ENCODE measurements at places on chromosomes 3 and 15.

GRCh38 chr3:2635511-2635910, 474.7 kb downstream of the IL5RA start:
- DNase-seq, result no peak

DNA sequence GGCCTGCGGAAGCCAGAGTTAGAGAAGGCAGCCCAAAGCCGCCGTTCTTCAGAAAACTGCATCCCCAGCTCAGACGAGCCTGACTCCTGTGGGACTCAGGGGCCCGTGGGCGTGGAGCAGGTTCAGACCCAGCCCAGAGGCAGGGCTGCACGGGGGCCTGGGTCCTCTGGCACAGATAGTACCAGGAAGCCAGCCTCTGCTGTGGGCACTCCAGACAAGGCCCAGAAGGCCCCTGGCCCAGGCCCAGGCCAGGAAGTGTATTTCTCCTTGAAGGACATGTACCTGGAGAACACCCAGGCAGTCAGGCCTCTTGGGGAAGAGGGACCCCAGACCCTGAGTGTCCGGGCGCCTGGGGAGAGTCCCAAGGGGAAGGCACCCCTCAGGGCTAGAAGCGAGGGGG, 23.1 kb downstream of the ALPK3 start:
- DNase-seq, result no peak

DNA sequence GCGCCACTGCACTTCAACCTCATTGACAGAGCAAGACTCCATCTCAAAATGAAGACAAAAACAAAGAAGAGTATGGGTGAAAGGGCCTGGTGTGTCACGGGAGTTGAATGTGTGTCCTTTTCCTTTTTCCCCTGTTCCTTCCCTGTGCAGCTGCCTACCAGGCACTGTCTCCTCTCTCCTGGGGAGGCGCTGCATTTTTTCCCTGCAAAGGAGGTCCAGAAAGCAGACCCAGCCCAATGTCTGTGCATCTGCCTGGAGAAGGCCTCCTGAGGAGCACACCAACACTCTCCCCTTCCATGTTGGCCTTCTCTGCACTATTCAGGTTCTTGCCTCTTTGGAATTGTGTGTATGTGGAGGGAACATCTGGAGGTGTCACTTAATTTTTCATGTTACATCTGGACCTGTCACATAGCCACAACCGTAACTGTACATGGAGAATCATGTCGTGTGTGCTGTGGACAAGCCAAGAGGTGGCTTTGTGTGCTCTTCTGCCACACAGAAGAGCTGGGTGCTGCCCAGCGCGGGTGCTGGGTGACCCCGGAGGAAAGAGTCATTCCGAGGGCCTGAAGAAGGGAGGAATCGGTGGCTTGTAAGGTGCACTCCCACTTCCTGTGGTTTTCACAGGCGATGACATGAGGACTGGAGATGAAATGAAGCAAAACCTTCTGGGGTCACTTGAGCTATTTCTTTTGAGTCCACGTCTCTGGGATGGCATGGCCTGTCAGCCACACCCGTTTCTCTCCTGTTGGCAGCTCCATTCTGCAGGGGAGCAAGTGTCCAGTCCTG, 46.5 kb upstream of the CGNL1 start:
- no peak for DNase-seq

GRCh38 chr3:171306631-171307030, 153.6 kb downstream of the TNIK start:
- no peak for DNase-seq

GRCh38 chr3:100760377-100760776, 51.1 kb downstream of the TFG start:
- DNase-seq, result no peak

GRCh38 chr3:69986419-69986818, 13.1 kb upstream of the SAMMSON start:
- no peak for DNase-seq

GRCh38 chr15:26355472-26356074, 417.3 kb downstream of the GABRB3 start:
- DNase-seq, result no peak

DNA sequence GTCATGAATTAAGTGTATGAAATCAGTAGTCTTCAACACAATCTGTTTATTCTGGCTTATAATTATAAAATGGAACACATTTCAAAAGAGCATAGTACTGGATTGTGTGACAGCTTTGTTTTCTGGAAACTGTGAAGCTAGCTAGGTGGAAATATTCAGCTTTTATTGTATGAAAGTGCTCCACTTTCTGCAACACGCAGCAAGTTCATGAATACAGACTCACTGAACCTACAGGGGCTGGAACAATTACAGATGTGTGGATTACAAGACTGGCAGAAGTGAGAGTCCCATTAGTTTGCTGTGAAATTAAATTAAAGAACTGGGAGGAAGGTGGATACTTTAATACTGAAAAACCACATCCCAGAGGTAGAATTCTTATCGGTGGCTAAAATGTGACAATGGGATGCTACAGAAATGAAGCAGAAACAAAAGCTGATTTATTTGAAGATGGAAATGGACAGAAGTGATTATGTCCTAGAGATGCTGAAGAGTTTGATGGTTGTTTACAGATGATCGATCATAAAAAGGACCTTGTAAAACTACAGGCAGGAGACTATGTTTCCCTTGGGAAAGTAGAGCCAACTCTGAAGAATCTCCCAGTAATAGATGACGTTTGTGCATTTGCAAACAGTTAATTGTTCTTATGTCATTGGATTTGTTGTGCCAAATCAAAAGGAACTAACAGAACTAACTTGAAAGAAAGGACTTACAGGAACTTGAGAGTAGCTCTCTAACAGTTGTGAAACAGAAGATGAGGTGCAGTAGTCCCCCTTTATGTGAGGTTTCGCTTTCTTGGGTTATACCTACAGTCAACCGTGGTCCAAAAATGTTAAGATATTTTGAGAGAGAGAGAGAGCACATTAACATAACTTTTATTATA, 15.7 kb downstream of the TF start:
- DNase-seq, result no peak

DNA sequence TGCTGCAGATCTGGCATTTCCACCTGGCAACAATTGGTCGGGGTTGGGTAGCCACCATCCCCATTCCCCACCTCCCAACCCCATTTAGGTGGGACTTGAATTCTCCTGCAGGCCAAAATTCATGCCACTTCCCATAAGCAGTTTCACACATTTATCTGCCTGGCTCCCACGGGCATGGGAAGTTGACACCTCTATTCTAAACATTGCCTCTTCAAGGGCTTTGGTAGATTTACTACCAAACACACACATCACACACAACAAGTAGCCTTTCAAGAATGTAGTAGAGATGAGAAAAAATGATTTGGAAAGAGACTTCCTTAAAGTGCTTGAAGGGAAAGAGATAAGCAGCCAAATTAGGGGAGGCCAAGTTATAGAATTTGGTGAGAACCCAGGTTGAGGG, 30.9 kb downstream of the ZBTB38 start:
- DNase-seq, result no peak
